ENCODE measurements at places on chromosomes 2 and 18.

GRCh38 chr2:36951574-36951973 lies 14.8 kb downstream of the STRN start:
- no peak for DNase-seq

GRCh38 chr2:83068714-83069113 lies 1390.4 kb downstream of the SUCLG1 start:
- no peak for DNase-seq

DNA sequence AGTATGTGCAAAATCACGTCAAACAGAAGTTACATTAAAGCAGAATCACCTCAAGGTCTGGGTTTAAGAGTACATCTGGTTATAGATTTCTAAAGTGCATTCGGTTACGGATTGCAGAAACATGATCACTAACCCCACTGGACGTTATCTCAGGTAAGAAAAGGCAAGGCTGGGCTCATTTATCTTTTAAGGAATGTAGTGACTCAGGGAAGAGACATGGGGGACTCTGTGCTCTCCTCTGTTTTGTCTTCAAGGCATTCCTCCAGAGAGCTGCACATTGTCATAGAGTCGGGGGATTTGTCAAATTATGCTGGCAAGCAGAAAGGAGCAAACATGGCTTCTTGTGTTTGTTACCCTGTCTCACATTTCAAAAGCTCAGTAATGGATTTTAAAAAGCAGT lies 14.3 kb downstream of the WDSUB1 start:
- DNase-seq: no peak

DNA sequence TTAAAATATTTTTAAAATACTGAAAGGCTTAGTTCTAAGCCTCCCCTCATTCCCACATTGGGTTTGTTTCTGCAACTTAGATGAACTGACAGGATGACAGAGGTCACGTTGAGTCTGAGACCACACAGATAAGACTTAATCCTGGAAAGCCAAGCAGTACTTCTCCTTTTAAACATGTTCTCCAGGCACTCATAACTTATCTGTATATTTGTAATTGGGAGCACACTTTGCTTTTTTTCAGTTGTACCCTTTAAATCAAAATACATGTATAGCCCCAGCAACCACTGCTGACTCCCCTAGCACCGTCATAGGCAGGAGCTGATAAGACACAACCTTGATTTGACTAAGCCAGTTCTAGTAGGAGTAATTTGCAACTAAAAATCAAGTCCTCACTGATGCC lies 394.8 kb downstream of the PID1 start:
- DNase-seq: no peak

- no peak for DNase-seq
Observed at GRCh38 chr2:2000724-2001061, 256.4 kb upstream of the PXDN start.

DNA sequence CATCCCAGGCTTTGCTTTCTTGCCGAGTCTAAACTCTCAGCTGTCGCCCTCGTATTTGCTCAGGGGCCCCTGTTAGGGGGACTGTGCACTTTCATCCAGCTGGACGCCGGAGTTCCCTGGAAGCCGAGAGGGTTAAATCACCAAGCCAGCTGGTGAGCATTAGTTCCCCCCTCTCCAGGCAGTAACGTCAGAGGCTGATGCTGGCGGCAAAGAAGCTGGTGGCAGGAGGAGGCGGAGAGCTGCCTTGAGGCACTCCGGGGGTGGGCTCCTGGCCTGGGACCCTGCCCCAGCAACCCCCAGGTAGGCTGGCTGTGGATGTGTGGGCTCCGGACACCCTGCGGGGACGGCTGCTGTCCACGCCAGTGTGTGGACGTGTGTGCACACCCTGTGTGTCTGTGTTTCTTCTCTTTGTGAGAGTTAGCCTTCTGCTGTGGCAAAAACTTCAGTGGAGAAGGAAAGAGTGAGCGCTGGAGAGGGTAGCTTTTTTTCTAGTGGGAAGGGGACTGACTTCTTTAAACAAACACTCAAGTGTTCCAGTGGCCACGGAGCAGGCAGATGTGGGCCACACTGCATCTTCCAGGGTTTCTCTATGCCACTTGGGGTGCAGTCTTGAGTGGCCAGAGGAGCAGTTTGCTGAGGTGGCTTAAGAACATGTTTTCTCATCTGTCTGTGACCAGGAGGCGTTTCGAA lies 84.7 kb downstream of the GLI2 start:
- no peak for DNase-seq

DNA sequence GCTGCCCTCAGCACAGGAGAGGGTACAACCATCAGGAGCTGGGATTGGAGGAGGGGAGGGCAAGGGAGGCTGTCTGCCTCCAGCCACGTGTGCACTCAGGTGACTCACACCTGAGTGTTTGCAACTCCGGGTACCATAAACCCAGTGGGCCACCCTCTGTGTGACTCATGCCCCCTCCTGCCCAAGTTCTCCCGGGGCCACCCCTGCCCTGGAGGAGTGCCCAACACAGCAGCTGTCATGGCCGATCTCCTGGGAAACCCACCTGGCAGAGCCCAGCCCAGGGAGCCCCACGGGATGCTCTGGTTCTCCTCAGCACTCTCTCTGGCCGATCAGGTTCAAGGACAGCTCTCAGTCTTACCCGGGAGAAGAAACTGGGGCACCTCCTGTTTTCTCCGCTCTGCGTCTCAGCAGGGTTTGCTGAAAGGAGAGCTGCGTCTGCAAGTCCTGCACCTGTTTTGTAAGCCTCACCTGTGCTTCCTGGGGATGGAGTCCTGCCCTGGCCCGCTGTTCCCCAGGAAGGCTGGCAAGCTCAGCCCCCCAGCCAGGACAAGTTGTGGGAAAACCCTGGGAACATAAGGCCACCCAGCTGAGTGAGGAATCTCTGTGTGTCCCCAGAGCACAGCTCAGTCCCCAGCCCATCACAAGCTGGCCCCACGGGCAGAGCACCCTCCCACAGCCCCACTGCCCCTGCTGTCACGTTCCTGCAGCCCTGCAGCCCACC lies 44.0 kb upstream of the UBE2F start:
- DNase-seq: no peak

- no peak for DNase-seq
Observed at GRCh38 chr2:39455826-39456225, 18.7 kb upstream of the MAP4K3 start.

GRCh38 chr2:203989521-203989920 lies 53.0 kb downstream of the ICOS start:
- no peak for DNase-seq

- no peak for DNase-seq
Observed at GRCh38 chr2:207254591-207255464, 89.1 kb upstream of the KLF7 start.

GRCh38 chr2:48272199-48272598 lies 257.8 kb upstream of the STON1 start:
- no peak for DNase-seq

DNA sequence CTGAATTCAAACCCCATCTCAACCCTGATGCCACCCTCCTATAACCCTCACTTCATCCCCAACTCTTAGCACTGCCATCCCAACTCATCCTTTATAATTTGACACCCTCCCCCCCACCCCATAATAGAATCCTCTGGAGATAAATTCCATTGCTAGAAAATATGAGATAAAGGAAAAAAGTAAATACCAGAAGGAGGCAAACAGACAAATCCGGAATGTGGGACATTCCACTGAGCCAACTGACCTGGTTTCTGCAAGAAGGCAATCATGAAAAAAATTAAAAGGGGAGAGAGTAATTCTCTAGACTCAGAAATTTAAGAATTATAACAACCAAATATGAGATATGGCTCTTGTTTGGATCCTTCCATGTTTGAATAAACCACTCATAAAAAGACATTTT lies 132.4 kb downstream of the CYP26B1 start:
- DNase-seq: no peak

- DNase-seq: no peak
Observed at GRCh38 chr2:184125867-184126266, 472.5 kb upstream of the ZNF804A start.

DNA sequence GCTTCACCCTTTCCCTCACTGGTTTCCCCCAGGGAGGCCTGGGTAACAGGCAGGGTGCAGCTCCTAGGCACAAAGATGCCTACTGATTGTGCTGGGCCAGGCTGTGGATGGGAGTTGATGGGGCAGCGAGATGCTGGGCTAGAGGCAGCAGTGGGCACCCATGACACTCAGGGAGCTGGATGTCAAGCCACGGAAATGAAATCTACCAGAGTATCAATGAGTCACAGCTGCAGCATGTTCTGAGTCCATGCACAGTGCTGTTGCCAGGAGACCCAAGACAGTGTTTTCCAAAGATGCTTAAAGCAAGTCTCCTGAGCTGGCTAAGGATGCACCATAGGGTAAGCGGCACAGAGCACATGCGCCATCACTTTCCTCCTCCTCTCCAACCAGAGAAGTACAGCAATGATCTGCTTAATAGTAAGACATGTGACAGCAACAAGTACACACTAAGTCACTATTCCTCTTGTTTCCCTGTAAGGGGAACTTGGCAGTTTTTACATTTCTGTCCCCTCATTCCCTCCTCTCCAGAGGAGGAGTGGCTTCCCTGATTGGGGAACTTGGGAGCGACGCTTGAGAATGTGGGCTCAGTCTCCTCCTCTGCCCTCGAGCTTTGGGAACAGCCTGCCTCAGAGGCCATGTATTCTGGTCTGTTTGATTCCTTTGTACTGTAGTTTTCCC lies 57.2 kb downstream of the CDC42EP3 start:
- peak; percentile 40 for DNase-seq

DNA sequence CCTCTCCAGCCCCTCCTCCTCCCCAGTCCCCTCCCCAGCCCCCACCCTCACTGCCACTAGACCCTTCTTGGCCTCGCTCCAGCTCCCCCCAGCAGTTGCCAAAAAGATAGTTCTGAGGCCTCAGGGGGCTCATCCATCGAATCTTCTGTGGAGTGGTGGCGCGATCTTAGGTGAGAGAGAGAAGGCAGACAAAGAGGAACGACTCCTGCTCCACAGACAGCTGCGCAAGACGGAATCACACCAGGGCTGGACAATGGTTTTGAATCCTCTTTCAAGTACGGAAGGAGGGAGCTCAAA lies 68.1 kb downstream of the LAMA3 start:
- DNase-seq: no peak

DNA sequence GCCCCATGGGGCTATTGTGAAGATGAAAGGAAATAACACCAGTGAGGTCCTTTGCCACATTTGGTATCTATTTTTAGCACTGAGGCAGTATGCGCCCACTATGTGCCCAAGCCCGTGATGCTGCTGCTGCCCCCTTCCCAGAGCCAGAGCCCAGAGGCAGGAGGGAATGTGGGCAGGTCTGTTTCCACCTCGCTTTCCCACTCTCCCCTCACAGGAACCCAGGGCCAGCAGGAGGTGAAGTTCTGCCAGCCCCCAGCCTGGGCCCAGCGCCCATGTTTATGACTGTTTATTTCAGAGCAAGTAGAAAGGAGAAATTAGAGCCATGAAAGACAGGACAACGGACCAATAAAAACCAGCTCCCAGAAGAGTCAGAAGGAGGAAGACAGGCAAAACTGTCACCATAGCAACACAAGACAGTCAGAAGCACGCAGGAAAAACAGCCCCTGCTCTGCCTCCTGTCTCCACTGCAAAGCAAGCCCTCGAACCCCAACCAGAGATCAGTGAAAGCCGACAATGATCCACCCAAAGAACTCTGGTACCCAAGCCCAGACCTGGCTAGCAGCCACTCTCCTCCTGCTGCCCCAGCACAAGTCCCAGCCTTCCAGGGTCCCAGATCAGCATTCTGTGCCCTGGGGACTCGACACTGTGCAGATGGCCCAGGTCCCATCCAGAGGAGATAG lies 1.4 kb downstream of the CYRIA start:
- DNase-seq: peak; percentile 53

- peak; percentile 24 for DNase-seq
Observed at GRCh38 chr18:55998071-55998522, 410.1 kb upstream of the TCF4 start.

GRCh38 chr2:225097035-225097434 lies 54.8 kb upstream of the DOCK10 start:
- DNase-seq: no peak

- no peak for DNase-seq
Observed at GRCh38 chr18:36734596-36734995, 94.2 kb downstream of the TPGS2 start.

DNA sequence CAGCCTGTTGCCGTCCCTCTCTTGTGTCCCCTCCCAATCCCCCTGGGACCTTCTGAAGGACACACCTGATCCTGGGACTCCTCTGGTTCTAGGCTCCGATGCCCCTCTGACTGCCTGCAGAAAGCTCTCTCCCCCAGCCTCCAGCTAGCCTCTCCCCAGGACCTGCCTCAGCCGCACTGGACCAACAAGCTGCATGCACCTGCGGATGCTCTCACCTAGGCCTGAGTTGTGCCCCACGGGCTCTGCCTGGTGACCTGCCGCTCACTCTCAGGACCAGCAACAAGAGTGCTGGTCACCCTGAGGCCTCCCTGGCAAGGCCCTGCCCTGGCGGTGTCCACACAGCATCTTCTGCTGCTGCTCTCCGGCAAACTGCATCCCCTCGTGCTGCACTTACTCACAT lies 63.0 kb downstream of the EIPR1 start:
- DNase-seq: no peak

DNA sequence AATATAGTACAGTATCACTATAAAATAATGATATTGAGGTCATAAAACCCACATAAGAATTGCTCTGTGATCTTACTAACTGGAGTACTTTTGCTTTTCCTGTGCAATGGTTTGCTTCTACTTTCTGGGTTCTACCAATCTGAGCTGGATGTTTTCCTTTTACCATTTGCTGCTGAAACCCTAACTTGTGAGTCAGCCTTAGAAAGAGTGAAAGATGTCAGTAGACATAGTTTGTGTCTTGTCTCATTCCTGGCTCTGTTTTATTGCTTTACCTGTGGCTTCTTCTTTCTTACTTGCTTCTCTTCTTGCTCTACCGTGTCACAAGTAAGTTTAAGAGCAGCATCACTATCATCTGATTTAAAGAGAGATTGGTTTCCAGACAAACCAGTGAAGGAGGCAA lies 61.0 kb downstream of the MBD2 start:
- peak; percentile 15 for DNase-seq

DNA sequence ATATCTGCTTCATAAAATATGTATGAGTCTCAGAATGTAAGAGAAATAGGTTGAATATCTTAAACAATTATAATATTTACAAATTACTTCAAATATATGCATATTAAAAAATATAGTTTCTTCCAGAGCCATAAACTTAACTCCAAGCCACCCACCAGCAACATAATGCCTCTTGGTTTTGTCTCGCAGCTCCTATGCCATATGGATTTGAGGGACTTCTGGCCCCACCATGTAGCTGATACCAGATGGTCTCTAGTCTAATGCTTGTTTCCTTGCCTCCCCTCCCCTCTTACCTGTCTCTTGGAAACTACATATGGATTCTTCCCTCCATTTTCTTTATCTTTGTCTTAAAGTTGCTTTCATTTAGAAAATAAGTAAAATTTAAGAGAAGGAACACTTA lies 114.3 kb downstream of the GCA start:
- DNase-seq: no peak

GRCh38 chr2:227141301-227141700 lies 22.7 kb downstream of the COL4A4 start:
- DNase-seq: no peak
